ENCODE measurements at places on chromosomes 12 and 14.

GRCh38 chr12:56221232-56221756 lies 428 bp downstream of the RNF41 start:
- DNase-seq: peak; percentile 73

GRCh38 chr12:81329085-81329484 lies 251.2 kb downstream of the ACSS3 start:
- DNase-seq: peak; percentile 2

GRCh38 chr12:129298921-129299320 lies 445.6 kb downstream of the GLT1D1 start:
- no peak for DNase-seq

GRCh38 chr12:106071686-106072085 lies 67.1 kb downstream of the NUAK1 start:
- peak; percentile 56 for DNase-seq

DNA sequence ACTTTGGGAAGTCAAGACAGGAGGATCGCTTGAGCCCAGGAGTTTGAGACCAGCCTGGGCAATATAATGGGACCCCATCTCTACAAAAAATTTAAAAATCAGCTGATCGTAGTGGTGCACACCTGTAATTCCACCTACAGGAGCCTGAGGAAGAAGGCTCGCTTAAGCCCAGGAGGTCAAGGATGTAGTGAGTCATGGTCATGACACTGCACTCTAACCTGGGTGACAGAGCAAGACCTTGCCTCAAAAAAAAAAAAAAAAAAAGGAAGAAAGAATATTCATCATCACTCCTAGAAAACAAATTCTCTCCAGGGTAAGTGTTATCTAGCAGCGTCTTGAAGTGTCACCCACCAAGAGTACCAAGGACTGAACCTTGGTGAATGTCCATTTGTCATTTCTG lies 34.2 kb upstream of the PLXNC1 start:
- no peak for DNase-seq

DNA sequence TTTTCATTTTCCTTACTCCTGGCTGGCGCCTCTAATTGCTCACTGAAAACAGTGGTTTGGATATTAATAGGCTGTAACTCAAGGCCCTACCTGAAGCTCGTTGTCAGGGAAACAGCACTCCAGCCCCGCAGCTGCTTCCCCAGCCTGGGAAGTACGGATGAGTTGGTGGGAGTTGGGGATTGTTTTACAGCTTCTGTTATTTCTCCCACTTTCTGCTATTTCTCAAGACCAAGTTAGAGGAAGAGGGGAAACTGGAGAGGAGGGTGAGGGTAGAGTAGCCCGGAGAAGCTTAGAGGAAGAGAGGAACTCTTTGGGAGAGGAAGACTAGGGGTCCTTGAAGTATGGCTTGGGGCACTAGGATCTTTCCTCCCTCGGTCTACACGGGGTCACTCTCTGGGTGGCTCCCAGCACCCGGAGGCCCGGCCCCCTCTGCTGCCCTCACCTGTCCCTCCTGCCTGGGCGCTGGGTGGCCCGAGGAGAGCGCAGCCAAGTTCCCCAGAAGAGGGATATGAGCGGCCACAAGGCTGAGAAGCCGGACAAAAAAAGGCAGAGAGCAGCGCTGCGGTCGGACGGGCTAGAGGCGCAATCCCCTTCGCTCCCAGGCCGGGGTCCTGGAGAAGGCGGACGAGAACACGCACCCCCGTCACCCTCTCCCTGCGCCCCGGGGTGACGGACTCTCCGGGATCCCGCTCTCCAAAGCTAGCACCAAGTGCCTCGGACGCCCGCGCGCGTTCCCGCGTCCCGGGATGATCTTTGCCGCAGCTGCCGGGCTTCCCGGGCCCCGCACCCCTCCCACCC lies 671 bp downstream of the SPTB start:
- DNase-seq: no peak

- DNase-seq: peak; percentile 35
Measured at GRCh38 chr14:57293866-57294837, 25.4 kb downstream of the AP5M1 start.

GRCh38 chr14:69605738-69606137 lies 5.7 kb upstream of the SUSD6 start:
- DNase-seq: no peak

GRCh38 chr12:42483521-42483790 lies 106.1 kb downstream of the PRICKLE1 start:
- peak; percentile 39 for DNase-seq

DNA sequence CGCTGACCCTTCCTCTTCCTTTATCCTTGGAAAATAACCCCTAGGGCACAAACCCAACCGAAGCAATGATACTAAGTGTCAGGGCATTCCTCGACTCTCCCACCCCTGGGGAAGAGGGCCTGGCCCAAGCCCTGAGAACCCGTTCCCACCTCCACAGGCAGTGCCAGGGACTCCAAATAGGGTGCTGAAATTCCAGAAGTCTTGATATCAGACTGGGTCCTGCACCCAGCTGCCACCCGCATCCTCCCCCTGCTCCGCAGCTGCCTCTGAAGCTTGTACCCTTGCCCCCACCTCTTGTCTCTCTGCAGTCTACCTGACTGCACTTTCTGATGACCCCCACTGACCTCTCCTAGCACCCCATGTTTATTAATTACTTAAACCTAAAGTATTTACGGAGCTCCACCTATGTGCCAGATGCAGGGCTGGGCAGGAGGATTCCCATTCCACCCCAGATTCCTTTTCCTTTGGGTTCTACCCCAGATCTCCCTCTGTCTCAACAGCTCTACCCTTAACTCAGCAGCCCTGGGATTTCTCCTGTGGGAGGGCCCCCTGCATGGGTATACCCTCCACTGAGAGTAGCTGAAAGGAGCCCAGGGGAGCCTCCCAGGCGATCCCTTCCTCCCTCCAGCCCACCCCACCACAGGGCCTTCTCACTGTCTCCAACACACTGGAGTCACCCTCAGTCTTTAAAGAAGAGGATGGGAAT lies 4.1 kb upstream of the KRT18 start:
- DNase-seq: no peak

GRCh38 chr14:91985521-91986255 lies 38.2 kb upstream of the FBLN5 start:
- peak; percentile 17 for DNase-seq

DNA sequence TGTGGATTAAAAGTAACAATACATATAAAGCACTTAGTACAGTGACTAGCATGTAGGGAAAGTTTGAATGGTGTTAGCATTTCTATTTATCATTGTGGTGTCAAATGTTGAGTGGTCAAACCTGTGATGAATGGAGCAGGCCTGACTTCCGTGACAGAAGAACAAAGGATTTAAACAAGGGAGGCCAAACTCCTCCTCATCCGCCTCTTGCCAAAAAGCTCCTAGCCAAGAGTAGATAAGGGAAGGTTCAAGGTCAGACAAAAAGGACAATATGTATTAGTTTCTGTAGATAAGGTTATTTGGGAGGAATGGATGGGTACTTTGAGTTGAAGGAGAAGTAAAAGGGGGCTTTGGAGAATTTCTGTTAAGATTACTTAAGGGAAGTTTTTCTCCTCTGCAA lies 6.5 kb downstream of the RNASE7 start:
- no peak for DNase-seq

DNA sequence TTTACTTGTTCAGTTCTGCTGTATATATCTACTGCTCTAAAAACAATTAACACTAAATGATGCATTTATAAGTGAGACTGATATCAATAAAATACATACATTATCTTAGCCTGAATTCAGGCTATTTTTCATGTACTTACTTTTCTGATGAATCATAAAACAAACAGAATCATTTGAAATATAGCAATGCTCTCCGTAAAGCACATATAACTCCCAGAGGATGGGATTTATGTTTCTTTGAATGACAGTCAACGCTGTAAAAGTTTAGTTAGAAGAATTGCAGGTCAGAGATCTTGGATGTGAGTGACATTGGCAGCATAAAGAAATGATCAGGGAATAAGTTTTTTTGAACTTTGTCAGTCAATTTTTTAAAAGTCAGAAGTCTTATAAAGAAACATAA lies 740.2 kb upstream of the NOVA1 start:
- DNase-seq: no peak

- DNase-seq: no peak
Measured at GRCh38 chr14:77271113-77271710, at the start of gene NGB. Gene NGB, minus strand, starts transcription at chr14:77271206. Its CDS starts 269 bp downstream, at chr14:77270937.

- DNase-seq: no peak
Measured at GRCh38 chr14:96083667-96084320, 44.6 kb downstream of the C14orf132 start.

DNA sequence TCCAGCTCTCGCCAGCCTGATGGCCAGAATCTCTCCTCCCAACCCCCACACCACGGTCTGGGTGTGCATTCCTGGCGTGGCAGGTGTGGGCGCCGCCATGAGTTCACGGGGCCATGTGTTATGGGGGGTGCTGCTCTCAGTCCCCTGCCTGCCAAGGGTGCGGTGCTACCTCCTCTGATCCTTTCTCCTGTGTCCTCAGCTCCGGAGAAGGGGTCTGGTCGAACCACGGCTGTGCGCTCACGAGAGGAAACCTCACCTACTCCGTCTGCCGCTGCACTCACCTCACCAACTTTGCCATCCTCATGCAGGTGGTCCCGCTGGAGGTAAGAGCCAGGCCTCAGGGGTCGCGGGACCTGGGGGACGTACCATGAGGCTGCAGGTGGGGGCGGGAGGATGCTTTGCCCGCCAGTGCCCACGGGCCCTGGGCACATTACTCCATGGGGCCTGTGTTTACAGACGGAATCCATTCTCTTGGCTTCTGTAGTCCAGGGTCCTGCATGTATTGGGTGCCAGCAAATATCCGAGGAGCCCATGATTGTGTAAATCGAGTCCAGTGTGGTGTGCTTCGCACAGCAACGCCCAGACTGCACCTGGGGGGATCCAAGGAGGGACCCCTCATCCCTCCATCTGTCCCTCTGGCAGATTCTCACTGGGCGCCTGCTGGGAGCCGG lies 130.8 kb downstream of the ADGRD1 start:
- no peak for DNase-seq

Data from IMR-90 (cell line).